ENCODE measurements at places on chromosomes 13 and 19.
A peak's percentile ranks its signal among the peaks of the same experiment; 100 is the strongest.

DNA sequence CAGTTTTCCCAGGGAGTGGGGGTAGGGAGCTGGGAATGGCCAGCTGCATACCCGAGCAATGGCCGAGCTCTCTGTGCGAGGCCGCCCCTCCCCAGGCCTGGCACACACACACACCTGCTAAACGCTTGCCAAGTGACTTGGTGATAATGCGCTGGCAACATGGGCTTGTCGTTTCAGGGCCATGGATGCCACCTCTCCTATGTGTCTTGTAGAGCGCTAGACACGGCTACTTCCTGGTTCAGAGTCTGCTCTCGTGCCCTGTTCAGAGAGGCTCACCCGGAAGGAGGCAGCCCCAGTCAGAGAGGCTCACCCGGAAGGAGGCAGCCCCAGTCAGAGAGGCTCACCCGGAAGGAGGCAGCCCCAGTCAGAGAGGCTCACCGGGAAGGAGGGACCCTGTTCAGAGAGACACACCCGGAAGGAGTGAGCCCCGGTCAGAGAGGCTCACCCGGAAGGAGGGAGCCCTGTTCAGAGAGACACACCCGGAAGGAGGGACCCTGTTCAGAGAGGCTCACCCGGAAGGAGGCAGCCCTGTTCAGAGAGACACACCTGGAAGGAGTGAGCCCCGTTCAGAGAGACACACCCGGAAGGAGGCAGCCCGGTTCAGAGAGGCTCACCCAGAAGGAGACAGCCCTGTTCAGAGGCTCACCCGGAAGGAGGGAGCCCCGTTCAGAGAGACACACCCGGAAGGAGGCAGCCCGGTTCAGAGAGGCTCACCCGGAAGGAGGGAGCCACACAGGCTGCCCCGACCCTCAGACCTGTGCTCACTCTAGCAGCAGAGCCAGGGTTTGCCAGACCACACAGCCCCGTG, 4.2 kb downstream of the ADPRHL1 start:
- no peak for DNase-seq
- H3K27me3 ChIP-seq, result no peaks in the 10 kb centered on the region
- peak overlapping the region; percentile 41 for H3K4me3 ChIP-seq
- H3K27ac ChIP-seq, result peak overlapping the region; percentile 64

DNA sequence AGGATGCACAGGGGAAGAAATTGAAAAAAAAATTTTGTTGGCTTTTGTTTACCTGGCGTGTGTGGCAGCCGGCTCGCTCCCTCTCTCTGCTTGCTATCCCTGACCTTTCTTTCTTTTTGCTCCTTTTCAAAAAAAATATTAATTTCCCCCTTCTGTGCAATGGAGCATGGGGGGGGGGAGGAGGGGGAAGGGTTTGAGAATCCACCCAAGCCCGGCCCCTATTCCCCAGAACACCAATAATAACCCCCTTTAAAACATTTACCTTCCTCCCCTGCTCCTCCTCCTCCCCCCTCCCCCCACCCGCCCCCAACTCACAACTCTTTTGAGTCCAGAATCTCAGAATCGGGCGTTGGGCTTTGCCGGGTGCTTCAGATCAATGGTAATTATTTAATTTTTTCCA, 28.4 kb downstream of the NFIX start:
- DNase-seq, result no peak
- peaks cover 47% of the 10 kb centered on the region for H3K4me1 ChIP-seq
- no peaks in the 10 kb centered on the region for H3K36me3 ChIP-seq
- H3K27ac ChIP-seq, result peak overlapping the region; percentile 92

- peaks cover 33% of the 10 kb centered on the region for H3K36me3 ChIP-seq
- no peak for DNase-seq
- peak overlapping the region; percentile 97 for H3K27ac ChIP-seq
- no peaks in the 10 kb centered on the region for H3K27me3 ChIP-seq
- H3K4me3 ChIP-seq, result peak overlapping the region; percentile 95
Observed at GRCh38 chr19:46715975-46716671, 791 bp downstream of the PRKD2 start.

DNA sequence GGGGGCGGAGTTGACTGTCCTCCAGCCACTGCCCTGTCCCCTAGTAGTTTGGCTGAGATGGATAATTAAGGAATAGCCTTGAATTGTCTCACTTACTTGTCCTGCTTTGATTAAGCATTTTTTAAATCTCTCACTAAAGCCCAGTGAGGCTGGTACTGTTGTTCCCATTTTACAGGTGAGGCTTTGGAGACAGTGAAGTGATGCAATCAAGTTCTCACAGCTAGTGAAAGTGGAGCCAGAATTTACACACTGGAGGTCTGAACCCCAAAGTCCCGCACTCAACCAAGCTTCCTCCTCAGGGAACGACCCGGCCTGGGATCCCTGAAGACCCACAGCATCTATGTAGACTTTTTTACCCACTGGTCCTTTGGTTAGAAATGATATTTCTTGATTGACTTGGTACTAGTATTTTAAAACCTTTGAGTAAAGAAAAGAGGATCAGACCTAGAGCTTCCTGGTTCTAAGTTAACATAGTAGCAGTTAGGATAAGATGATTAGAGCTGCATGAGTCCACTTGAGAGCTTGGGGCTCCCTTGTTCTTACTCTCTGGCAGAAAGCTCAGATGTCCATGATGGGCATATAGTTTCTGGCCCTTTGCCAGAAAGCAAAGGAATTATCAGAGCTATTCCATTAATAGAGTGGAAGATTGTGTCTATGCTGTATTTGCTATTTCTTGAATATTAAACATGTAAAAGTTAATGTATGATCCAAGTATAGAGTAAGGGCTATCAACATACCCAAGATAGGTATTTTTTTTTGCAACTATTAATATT, 154.3 kb downstream of the LMO7 start:
- H3K4me3 ChIP-seq, result no peak overlapping the region
- peaks cover 5% of the 10 kb centered on the region for H3K4me1 ChIP-seq

Measured in esophagus squamous epithelium (tissue), 5 donors.